Germinal center (tissue), 1 donor: ENCODE measurements at places on chromosomes 16 and 17.

DNA sequence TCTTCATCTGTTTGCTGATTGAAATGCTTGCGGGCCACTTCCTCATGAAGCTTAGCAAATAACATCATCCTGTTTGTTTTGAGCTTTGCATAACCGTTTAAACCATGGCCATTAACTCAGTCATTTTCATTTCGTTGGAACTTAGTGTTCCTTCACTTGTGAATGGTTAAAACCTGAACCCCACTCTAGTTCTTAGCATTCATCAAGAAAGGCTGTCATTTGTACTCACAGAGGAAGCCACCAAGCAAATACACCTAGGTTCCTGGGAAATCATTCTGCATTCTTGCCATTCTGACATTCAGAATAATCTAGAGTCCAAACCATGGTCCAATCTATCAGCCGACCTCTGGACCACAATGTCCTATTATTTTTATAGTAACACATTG lies 8.4 kb upstream of the TAT start:
- no peak for DNase-seq

DNA sequence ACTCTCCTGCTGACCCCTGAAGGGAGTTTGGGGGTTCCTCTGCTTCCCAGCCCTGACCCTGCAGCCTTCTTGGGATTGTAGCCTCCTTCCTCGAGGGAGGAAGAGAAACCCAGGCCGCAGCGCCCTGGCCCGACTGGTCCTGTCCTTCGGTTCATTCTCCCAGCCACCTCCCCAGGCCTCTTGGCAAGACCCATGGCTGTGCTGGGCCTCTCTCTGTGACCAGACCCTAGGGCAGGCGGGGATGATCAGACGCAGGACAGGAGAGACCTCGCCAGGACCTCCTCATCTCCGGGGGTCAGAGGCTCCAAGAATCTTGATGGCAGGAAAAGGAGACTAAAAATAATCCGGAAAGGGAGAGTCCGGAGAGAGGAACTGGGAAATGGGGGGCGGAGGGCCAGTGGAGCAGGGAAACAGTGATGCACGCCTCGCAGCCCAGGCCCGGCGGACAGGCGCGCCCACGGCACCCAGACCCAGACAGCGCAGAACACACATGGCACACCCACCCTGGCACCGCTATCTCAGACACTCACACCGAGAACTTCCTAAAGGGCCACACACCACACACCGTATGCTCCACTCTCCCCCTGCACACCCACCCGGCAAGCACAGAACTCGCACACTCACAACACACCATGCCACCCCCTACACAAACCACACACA lies 1.2 kb downstream of the ARHGEF15 start:
- no peak for DNase-seq

GRCh38 chr16:90018297-90018651 lies 982 bp downstream of the DBNDD1 start:
- no peak for DNase-seq

DNA sequence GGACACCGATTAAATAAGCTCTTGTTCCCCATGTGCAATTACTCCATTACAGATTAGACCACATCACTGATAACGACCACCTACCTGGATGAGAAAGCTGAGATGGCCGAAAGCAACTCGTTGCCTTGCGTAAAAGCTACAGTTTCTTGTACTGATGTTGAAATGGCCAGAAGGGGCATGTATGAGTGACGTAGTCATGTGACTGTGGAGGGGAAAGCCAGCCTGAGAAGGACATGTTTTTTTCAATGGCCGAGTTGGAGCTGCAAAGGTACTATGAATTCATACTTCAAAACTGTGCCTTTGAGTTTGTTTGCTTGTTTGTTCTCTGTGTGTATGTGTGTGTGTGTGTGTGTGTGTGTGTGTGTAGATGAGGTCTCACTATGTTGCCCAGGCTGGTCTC lies 17.0 kb upstream of the HYDIN start:
- no peak for DNase-seq

GRCh38 chr16:21239646-21240045 lies 6.1 kb downstream of the ANKS4B start:
- no peak for DNase-seq

- peak; percentile 88 for DNase-seq
Measured at GRCh38 chr16:81500833-81501521, 56.4 kb downstream of the CMIP start.

- DNase-seq: no peak
Measured at GRCh38 chr17:19868079-19868395, 301 bp upstream of the ULK2 start.

- no peak for DNase-seq
Measured at GRCh38 chr16:65833171-65833871, 533.2 kb upstream of the CDH5 start.

DNA sequence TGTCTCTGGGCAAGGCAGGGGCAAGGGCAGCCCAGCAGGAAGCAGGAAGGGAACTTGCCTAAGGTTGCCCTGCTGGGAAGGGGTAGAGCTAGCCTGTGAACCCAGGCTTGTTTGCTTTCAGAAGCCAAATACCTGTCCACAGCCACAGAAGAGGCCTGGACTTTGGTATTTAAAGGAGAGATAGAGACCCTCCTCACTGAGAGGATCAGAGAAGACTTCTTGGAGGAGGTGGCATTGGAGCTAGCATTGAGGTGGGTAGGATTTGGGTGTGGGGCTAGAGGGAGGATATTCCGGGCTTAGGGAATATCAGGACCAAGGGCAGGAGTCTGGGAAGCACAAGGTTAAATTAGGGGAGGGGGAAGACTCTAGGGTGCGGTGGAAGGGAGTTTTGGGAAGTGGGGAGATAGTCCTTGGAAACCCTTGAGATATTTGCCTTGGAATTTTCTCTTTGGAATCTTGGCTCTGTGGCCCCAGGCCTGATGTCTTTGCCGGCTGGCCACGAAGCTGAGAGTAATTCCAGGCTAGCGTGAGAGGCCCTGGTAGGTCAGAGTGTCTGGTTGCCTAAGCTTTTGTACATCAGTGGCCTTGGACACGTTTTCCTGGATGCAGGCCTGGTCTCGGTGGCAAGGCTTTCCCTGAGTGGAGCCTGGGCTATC lies 13.1 kb upstream of the ETV4 start:
- no peak for DNase-seq

- no peak for DNase-seq
Measured at GRCh38 chr17:64386412-64387144, 4.1 kb downstream of the PECAM1 start.

DNA sequence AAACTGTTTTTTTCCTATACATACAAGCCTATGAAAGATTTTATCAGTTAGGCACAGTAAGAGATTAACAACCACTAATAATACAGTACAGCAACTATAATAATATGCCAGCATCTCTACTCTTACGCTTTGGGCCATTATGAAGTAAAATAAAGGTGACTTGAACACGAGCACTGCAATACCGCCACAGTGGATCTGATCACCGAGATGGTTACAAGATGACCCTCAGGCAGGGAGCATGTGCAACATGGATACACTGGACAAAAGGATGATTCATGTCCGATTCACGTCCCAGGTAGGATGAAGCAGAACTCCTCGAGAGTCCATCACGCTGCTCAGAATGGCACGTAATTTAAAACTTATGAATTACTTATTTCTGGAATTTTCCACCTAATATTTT lies 10.5 kb downstream of the PELP1 start:
- no peak for DNase-seq

DNA sequence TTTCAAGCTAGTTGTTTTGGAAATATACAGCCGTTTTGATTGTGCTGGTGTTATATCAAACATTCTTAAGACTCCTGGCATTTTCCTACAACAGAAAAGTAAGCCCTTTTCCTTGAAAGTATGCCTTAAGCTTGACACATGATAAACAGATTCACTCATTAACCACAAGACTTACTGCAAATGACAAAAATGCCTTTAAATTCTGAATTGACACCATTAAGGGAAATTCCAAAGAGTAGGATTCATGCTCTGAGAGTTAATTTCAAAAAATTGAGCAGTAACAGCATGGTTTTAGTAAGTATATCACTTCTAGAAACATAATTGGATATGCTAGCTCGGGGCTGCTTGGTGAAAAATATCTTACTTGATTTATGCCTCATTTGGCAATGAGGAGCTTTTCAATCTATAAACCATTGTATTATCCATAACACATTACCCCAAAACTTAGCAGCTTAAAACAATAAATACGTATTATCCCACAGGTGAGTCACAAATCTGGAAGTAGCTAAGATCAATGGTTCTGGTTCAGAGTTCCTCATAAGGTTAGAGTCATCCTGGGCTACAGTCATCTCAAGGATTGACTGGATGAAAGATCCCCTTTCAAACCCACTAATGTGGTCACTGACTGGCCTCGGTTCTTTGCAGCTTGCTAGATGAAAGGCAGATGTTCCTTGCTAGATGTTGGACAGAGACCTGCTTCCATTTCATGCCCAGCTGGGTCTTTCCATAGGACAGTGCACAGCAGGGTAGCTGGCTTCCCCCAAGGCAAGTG lies 8.2 kb upstream of the PHAF1 start:
- no peak for DNase-seq

DNA sequence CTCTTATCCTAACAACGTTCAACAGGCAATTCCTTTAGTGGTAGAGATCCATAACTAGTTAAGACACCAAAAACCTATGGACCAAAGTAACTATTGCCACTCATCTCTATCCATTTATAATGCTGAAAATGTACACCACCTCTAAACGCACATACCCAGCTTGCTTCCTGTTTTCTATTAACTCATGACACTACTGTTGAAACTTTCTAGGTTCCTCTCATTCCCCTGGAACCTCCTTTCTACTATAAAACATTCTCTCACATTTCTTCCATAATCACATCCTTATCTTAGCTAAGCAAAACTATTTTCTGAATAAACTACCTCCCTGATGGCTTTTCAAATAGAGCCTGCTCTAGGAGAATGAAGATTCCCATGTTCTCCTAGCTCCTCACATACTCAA lies 42.9 kb upstream of the KSR1 start:
- DNase-seq: no peak
